ENCODE measurements at places on chromosomes 16 and 17. TPM values are rescaled to one million over a fixed set of nuclear protein-coding genes. Genes with fewer than 3 reads are reported as not detected.

GRCh38 chr17:29151567-29151966 is 28.6 kb downstream of the MYO18A start:
- DNase-seq = peak; percentile 37

DNA sequence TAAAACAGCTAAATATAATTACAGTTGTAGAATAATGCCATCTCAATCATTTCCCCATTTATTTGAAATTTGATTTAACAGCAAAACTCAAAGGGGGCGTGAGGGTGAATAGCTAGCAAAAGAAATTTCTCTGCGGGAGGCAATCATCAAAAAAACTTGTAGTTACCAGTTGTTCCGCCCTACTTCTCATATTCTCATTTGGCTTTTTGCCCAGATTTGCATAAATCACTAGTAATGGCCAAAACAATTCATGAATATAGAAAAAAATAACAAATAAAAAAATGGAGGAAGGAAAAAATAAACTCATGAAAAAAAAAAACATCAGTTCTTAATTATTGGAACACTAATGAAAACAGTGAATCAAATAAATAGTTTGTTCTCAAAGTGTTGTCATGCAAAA is 722.6 kb upstream of the KIF2B start:
- DNase-seq = peak; percentile 18

- no peak for DNase-seq
These were observed 19.2 kb downstream of the FMNL1 start for GRCh38 chr17:45240905-45241327.

DNA sequence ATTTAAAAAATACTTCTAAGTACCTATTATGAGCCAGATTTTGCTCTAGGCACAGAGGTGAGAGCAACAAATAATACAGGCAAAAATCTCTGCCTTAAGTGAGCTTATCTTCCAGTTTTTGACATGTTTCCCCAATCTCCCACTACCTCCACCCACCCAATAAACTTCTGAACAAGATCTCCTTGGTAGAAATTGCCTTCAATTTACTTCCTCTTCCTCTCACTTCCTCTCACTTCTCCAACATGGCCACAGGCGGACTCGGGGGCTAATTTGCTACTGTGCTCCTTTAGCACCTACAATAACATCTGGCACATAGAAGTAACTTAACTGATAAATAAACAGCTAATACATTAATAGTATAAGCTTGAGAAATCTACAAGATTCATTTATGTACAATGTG is 82.6 kb downstream of the CACNG1 start:
- no peak for DNase-seq

GRCh38 chr16:19132898-19133297 is 19.1 kb downstream of the ITPRIPL2 start:
- no peak for DNase-seq

DNA sequence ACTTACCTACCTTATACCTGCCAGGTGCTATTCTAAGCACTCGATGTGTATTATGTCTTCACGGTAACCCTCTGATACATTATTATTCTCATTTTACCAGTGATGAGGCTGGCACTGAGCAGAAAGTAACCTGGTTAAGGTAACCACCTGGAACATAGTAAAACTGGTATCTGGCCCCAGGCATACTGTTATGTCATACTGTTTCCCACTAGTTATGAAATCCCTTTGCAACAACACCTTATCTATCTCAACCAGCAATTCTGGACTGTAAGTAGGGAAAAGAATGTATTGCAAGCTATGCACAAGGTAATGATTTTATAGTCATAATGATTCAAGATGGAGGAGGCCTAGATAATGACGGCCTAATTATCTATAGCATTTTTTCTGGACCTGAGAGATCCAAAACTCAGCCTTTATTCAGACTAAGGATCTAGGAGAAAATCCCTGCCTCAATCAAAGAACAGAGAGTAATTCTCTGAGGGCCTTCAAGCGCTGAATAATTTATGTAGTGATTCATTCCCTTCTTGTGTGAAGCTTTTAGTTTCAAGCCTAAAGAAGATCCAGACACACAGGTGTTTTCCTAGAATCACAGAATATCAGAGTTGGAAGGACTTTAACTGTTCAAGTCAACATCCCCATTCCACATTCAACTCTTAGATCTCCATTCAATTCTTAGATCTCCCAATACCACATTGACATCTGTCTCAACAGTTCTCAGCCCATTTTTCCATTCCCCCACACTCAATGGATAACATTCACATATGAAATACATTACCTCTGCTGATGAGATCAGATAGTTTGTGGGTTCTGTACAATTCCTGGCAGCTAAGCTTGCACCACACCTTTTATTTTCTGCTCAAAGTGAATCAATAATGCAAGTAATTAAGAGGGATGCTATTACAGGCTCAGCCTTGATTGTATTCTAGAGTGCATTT is 14.9 kb upstream of the MMD start:
- DNase-seq = peak; percentile 44

DNA sequence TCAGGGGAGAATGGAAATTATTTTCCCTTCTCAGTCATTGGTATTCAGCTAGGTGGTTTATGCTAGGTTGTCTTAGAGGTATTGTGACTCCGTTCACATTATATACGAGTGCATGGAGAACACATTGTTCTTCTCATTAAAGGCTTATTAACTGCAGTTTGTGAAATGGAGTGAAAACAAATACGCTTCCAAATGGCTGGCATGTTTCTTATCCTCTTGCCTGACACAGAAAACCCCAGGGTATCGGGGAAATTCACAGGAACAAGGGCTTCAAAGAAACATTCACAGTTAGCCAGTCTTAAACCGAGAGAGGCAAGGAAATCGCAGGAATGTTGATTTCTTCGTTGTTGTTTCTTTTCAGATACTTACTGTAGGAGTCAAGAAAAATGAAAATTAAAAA is 1047.9 kb upstream of the RBFOX1 start:
- no peak for DNase-seq

GRCh38 chr16:12419151-12419550 is 384.5 kb downstream of the CPPED1 start:
- DNase-seq = no peak

- no peak for DNase-seq
These were observed 62.2 kb downstream of the MPRIP start for GRCh38 chr17:17104494-17104893.

- peak; percentile 48 for DNase-seq
These were observed 15.2 kb downstream of the PHLPP2 start for GRCh38 chr16:71709229-71709781.

- peak; percentile 19 for DNase-seq
These were observed at the start of gene RAMP2 for GRCh38 chr17:42760652-42761581. Gene RAMP2 (plus strand): TSS chr17:42761227. CDS start chr17:42761262, 35 bp downstream.

DNA sequence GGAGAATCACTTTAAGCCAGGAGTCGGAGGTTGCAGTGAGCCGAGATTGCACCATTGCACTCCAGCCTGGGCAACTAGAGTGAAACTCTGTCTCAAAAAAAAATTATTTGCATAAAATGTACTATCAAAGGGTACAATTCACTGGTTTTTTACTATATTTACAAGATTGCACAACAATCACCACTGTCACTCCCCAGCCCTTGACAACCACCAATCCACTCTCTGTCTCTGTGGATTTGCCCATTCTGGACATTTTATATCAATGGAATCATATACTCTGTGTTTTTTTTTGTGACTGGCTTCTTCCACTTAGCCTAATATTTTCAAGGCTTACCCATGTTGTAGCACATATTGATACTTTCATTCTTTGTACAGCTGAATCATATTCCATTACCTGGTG is 18.8 kb downstream of the TBX2 start:
- DNase-seq = no peak

GRCh38 chr17:80737106-80738019 is 192.7 kb downstream of the RPTOR start:
- no peak for DNase-seq

DNA sequence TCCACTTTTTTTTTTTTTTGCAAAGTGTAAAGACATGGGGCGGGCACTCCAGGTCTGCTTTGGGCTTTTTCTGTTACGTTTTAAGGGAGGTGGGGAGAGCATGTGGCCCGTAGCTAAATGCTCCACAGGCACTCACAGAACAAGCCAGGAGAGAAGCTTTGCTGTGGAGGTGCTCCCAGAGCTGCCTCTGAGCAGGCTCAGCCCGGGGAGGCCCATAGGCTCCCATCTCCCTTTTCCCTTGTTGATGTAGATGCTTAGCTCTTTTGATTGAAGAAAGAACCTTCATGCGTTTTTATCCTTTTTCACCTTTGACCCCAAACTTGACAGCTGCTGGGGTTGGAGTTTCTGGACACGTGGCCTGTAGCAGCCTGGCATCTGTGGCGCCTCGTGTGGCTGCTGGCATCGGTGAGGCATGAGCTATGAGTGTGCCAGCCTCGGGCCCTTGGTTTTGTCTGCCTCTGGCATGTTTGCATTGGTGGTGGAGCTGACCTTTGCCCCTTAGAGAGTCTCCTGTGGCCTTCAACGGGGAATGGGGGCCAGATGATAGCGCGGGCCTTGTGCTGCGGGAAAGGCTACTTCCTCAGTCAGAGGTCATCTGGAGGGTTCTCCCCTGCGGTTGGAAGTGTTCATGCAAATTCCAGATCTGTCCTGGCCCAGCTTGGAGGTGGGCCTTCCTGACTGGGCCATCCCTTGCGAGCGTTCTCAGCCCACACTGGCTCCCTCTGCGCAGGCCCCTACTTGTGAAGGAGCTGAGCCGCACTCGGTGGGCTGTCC is 20.0 kb upstream of the IL17C start:
- no peak for DNase-seq

DNA sequence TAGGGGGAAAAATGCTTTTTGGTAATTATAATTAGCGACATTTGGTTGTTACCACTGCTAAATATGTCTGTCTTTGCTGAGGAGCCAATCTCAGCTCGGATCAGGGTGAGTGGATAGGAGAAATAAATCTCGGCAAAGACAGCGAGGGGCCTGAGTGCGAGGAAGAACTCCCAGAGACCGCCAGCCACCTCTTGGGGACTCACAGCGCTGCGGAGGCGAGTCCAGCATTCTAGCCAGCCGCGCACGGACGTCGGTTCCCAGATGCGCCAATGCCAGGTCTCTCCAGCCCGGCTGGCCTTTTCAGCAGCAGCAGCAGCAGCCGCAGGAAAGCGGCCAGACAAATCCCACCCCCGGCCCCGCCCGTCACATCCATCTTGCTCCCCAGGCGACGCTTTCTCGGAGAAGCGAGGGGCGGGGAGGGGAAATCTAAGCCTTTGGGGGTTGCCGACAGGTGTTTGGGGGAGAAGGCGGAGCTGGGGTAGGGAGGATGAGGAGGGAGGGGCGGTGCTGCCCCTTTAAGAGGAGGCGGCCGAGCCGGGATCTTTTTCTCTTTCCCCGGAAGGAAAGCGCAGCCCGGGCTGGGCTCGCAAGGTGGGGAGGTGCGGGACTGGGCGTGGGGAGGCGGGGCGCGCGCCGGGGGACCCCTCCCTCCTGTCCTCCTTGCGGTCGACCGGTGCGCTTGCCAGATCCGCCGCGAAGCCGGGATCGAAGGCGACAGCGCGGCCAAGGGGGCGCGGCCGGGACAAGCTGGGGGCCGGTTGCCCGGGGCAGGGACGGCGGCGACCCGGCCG is at the start of gene ITGA3:
Gene ITGA3, plus strand, starts transcription at position 685 of the 791 bp plus-strand sequence. CDS start 330 bp downstream, outside the sequence.
- peak; percentile 50 for DNase-seq

DNA sequence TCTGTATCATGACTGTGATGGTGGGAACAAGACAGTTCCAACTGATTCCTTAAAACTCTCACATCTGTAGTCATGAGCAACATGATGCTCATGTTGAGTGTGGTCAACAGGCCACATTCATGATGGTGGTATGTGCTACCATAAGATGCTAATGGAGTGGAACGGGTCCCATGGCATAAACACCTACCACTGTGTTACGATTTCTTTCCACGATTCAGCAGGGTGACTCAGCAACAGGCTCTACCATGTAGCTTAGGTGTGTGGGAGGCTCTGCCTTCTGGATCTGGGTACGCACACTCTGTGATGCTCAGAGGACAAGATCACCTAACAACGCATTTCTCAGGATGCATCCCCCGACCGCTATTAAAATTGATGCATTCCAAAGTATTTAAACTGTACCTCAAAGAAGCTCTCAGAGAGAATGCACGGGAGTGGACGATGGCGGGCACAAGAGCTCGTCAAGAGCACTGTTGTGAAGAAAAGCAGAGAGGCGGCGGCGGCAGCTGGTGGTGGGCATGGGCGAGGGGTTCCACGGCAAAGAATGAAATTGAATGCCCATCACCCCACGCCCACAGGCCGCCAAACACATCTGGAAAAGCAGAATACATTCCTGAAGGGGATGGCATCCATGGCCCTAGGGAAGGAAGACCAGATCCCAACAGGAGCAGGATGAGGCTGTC is 133.3 kb downstream of the ZNF778 start:
- DNase-seq = no peak

DNA sequence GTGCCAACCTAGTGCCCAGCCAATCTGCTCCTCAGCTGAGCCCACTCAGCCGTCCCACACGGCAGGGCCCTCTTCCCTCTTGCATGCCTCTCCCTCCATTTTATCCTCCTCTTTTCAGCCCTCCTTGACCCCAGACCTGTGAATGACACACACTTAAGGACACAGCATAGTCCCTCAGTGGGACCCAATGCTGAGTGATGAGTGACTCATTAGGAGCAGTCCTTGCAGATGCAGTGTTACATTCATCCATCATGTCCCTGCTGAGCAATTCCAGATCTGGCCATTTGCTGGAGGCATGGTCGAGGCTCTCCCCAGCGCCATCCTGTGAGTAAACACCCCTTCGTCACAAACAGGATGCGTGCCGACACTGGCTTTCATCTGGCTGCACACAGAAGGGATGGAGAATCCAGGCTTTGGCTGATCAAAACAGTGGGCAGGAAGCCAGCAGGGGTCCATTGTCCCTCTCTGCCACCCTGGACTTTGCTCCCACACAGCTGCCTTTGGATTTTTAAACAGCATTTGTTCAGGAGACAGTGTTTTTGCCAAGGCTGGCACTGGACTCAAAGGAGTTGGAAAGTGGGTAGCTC is 122.6 kb downstream of the AXIN2 start:
- no peak for DNase-seq

- peak; percentile 84 for DNase-seq
These were observed 47.1 kb downstream of the VMP1 start for GRCh38 chr17:59754552-59754951.

- DNase-seq = no peak
These were observed 1.7 kb downstream of the TTLL6 start for GRCh38 chr17:48815311-48815710.

Gene CD300LB
- total RNA-seq = not detected

Gene KRT222
- not detected for total RNA-seq

Gene PMFBP1
- total RNA-seq = 1.2 TPM

Gene CACNG5
- total RNA-seq = 0.88 TPM

Gene OTOP3
- not detected for total RNA-seq

Gene KRTAP4-5
- not detected for total RNA-seq

Gene ABCC6
- total RNA-seq = not detected

Measured in A673 (cell line).